Activated CD4-positive, alpha-beta T cell treated with anti-CD3 and anti-CD28 coated beads, Interleukin-2, amount 10 ng/mL, durations not matched to agents 7 days and 5 days (primary cell): ENCODE measurements at places on chromosomes 3 and 15.
A peak's percentile ranks its signal among the peaks of the same experiment; 100 is the strongest.

- no peak for DNase-seq
These were observed 83.8 kb downstream of the PRICKLE2 start for GRCh38 chr3:64141476-64141875.

DNA sequence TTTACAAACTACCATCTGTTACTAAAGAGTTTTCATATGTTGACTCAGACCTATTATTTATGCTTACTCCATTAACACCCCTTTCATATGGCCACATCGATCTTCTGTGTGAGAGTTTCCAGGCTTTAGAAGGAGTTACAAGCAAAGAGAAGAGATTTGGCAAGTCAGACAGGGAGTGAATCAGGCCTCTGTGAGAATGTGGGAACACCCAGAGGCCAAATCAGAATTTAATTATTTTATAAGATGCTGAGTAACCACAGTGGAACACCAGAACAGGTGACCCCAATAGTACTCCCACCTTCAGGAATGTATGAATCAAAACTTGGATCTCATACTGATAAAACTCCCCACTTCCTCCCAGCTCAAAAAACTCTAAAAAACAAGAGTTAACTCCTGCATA lies 42.0 kb downstream of the IFT57 start:
- no peak for DNase-seq

- DNase-seq, result peak; percentile 10
These were observed 26.8 kb upstream of the CSTA start for GRCh38 chr3:122298239-122298638.

- no peak for DNase-seq
These were observed 15.0 kb upstream of the BNC1 start for GRCh38 chr15:83299462-83299861.

- DNase-seq, result peak; percentile 86
These were observed 203.8 kb downstream of the UACA start for GRCh38 chr15:70559265-70560239.

DNA sequence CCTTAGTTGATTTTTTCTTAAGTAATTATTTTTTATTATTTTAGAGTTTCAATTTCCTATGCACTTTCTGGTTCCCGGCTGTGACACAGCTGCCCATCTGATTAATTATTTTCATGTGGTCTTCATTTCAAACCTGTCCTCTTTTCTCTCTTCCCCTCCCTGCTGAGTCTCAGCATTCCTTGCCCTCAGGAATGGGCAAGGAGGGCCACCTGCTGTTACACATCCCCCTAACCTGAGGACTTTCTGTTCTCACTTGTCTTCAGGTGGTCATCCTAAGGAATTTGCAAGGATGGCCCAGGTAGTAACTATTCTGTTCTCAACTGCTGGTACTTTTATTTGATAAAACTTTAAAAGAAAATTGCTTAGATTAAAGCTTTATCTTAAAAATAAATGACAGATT lies 545.0 kb downstream of the OTOL1 start:
- DNase-seq, result no peak

DNA sequence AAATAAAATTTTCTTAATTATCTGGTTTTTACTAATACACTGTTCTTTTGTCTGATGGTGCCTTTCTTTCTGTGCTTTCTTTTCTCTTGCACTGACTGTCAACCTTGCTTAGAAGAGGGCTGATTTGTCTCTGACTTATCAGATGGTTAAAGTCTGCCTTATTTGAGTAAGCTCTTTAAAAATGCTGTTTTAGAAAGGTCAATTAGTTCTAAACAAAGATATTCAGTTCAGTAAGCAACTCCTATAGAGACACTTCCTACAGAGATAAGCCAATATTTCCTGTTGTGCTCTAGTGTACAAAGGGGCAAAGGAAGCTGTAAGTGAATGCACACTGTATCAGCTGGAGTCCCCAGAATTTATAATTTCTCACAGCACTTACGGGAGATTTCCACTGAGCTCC lies 153.4 kb upstream of the TSPAN3 start:
- no peak for DNase-seq

GRCh38 chr15:58875343-58875742 lies 58.1 kb downstream of the SLTM start:
- DNase-seq, result no peak

GRCh38 chr3:43218156-43218555 lies 68.2 kb upstream of the SNRK start:
- no peak for DNase-seq

GRCh38 chr15:38768970-38769369 lies 204.4 kb upstream of the RASGRP1 start:
- DNase-seq, result no peak

GRCh38 chr15:55742498-55742926 lies 440 bp downstream of the PRTG start:
- peak; percentile 14 for DNase-seq

DNA sequence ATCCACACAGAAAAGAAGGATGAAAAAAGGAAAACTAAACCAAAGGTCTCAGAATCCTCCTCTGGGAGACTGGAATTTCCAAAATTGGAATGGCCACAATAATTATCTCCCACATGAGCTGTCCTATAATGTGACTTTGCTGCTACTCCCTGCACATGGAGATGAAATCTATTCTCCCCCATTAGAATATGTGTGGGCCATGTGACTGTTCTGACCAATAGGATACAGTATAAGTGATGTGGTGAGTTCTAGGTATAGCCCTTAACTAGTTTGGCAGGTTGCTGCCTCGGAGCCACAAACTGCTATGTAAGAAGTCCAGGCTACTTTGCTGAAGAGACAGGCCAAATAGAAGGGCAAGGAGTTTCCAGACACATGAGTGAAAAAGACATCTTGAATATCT lies 5.2 kb downstream of the TRIM59 start:
- DNase-seq, result no peak

- no peak for DNase-seq
These were observed 685.8 kb upstream of the CCDC54 start for GRCh38 chr3:106691476-106691875.

DNA sequence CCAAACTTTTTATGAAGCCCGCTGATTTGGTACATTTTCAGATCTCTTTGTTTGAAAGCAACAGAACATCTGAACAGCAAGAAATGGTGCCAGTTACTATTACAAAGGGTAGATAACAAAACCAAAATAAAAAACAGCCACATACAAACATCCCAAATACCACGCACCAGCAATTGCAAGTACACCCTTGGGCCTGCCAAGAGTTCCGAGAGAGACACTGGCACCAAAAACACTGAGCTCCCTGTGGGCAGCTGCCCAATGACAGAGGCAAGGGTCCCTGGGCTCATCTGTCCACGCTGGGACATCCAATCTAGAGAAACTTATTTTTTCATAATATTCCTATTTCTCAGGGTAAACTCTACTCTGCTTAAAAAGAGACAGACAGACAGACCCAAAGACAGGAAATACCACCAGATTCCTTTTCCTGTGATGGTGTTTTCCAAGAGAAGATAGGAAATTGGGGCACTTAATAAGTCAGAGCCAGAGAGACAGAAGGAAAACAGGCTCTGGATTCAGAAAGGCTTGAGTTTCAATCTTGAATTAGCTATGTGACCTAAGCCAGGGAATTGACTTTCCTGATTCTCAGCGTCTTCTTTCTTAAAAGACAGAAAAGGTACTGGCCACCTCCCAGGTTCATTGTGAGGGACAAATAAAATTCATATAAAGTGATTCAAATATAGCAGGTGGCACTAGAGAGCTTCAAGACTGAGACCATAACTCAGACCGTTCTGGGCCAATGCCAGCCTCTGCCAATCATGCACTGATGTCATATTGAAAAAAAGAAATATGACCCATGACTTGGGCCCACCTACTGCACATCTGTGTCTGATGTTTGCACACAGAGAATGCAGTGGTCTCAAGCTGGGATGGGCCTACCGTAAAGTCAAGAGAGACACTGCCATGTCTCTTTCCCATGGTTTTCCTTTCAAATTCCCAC lies 61.3 kb downstream of the FOXP1 start:
- no peak for DNase-seq

DNA sequence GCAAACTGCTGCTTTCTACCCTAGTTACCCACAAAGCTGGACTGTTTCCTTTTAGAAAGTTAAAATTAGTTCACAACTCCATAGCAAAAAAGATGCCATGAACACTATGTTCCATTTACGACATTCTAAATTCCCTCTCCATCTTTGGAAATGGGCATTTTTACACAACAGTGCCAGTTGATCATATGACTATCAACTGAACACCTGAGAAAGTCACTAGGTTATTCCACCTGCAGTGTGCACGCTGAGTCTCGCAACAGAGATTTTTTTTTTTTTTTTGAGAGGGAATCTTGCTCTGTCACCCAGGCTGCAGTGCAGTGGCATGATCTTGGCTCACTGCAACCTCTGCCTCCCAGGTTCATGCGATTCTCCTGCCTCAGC lies 120.3 kb downstream of the SNRK start:
- no peak for DNase-seq

GRCh38 chr3:153624310-153625030 lies 462.4 kb downstream of the RAP2B start:
- peak; percentile 28 for DNase-seq
